ENCODE measurements at places on chromosomes 5 and 9. TPM values are rescaled to one million over a fixed set of nuclear protein-coding genes. Genes with fewer than 3 reads are reported as not detected.

Gene CCL27
- not detected for total RNA-seq

Gene TNFSF8
- total RNA-seq = 136 TPM

Gene LRRC26
- total RNA-seq = not detected

DNA sequence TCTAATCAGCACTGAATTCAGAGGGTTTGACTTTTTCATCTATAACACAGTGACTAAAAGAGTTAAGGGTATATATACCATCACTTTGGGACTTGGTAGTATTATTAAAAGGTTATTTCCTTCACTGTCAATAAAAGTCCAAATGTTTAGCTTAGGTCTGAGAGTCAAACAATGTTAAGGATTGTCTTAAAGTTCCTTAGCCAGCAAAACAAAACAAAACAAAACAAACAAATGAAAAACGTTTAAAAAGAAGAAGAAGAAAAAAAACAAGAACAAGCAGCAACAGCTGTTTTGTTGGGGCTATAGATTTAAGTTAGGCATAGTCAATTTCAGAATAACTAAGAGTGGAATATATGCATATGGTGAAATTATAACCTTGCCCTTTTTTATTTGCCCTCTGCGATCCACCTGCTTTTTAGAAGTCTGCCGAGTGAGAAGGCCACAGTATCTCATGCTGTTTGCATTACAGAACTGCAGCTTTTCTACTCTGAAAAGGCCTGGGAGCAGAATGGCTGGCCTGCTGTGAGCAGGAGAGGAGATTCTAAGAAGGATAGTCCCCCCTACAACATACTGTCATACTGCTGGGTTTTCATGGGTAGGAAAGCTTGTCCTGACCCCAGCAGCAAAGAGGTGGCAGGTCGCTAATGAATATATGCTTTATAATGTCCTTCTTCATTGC, 141.7 kb downstream of the NTRK2 start:
- no peak overlapping the region for H3K27ac ChIP-seq
- no peaks in the 10 kb centered on the region for H3K36me3 ChIP-seq
- H3K4me1 ChIP-seq = no peaks in the 10 kb centered on the region
- H3K27me3 ChIP-seq = no peaks in the 10 kb centered on the region
- no peak for DNase-seq

GRCh38 chr9:121556580-121556979, 56.9 kb upstream of the GGTA1 start:
- no peak overlapping the region for H3K27ac ChIP-seq
- DNase-seq = no peak
- H3K27me3 ChIP-seq = no peaks in the 10 kb centered on the region
- H3K4me1 ChIP-seq = no peaks in the 10 kb centered on the region
- no peak overlapping the region for H3K4me3 ChIP-seq

DNA sequence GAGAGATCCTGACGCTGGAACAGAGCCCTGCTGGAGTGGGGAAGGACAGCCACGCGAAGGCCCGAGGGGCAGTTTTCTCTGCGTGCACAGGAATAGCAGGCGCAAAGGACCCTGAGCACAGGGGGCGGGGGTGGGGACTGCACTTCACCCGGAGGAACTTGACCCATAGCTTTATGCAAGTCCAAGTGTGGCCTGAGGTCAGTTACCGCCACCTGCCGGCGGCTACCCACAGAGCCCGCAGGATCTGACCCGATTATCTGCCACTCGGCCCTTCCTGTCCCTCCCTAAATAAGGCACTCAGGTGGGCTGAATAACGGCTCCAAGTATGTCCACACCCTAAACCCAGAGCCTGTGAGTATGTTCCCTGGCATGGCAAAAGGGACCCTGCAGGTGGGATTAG, 65.4 kb upstream of the FCN1 start:
- no peaks in the 10 kb centered on the region for H3K27me3 ChIP-seq
- H3K4me3 ChIP-seq = no peak overlapping the region
- H3K36me3 ChIP-seq = no peaks in the 10 kb centered on the region
- DNase-seq = no peak

- no peaks in the 10 kb centered on the region for H3K36me3 ChIP-seq
- no peak overlapping the region for H3K27ac ChIP-seq
- H3K27me3 ChIP-seq = no peaks in the 10 kb centered on the region
- no peak overlapping the region for H3K4me3 ChIP-seq
These were observed 294.6 kb downstream of the ZNF608 start for GRCh38 chr5:124451721-124452383.

DNA sequence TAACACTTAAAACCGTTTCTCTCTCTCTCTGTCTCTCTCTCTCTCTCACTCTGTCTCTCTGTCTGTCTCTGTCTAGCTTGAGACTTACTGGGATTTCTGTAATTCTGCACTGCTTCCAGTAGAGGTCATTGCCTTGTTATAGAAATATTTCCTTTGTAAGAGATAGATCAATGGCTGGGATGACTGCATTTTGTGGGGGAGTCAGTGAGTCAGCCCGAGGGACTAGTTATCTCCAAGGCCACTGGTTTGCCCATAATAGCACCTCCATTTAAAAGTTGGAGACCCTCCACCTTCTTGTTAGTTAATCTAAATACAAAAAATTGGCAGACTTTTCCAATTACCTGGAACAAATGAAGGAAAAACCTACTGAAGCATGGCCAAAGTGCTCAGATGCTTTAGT, 547.2 kb downstream of the LRRC70 start:
- H3K27me3 ChIP-seq = no peaks in the 10 kb centered on the region
- no peak overlapping the region for H3K27ac ChIP-seq
- no peak overlapping the region for H3K4me3 ChIP-seq
- no peak for DNase-seq
- H3K36me3 ChIP-seq = no peaks in the 10 kb centered on the region

- no peaks in the 10 kb centered on the region for H3K27me3 ChIP-seq
- DNase-seq = peak; percentile 1
- no peak overlapping the region for H3K4me3 ChIP-seq
- no peaks in the 10 kb centered on the region for H3K4me1 ChIP-seq
- no peaks in the 10 kb centered on the region for H3K36me3 ChIP-seq
- H3K27ac ChIP-seq = no peak overlapping the region
These were observed 566 bp downstream of the GPR21 start for GRCh38 chr9:123033864-123034601.

DNA sequence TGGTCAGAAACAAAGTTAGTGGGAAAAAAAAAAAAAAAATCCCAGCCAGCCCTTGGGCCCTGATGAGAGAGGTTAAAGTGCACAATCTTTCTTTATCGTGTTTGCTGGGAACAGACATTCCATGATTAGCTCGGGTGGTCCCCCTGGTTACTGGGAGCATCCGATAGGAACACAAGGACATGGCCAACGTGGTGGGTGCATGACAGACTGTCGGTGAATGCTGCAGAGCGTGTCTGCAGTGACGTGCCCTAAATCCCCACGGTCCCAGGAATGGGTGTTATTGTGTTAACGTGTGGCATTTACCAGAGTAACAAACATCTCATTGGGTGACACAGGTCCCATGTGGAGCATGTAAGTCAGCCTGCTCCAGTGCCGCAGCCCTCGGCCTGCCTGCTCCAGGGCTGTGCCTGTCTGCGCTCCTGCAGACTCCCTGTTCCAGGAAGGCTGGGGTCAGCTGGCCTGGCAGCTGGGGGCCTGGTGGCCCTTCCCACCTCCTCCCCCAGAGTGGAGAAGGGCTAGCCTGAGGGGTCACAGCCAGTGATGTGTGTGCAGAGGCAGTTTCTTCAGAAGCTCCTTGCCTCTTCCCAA, 34.3 kb upstream of the TBC1D2 start:
- no peak overlapping the region for H3K27ac ChIP-seq
- H3K4me1 ChIP-seq = no peaks in the 10 kb centered on the region
- DNase-seq = no peak

- DNase-seq = no peak
- no peaks in the 10 kb centered on the region for H3K36me3 ChIP-seq
- no peak overlapping the region for H3K27ac ChIP-seq
- no peaks in the 10 kb centered on the region for H3K4me1 ChIP-seq
These were observed 14.9 kb downstream of the BRD3 start for GRCh38 chr9:134052941-134053340.

DNA sequence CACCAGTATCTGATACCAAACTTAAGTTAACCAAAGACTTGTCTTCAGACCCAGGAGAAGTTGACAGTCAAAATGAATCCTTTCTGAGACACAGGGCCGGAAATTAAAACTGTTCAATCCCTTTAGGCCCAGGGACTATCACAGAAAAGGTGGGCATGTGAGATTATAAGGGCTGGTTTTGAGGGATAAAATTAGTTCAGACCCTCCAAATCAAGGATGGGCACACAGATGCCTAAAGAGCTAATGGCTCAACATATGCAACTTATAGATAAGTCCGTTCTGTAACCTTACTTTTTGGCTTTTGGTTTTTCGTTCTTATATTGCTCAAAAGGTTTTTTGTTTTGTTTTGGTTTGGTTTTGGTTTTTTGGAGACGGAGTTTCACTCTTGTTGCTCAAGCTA, 129.6 kb upstream of the ABCA1 start:
- no peaks in the 10 kb centered on the region for H3K27me3 ChIP-seq
- no peaks in the 10 kb centered on the region for H3K36me3 ChIP-seq
- H3K27ac ChIP-seq = no peak overlapping the region
- H3K4me1 ChIP-seq = peaks cover 5% of the 10 kb centered on the region
- DNase-seq = no peak

DNA sequence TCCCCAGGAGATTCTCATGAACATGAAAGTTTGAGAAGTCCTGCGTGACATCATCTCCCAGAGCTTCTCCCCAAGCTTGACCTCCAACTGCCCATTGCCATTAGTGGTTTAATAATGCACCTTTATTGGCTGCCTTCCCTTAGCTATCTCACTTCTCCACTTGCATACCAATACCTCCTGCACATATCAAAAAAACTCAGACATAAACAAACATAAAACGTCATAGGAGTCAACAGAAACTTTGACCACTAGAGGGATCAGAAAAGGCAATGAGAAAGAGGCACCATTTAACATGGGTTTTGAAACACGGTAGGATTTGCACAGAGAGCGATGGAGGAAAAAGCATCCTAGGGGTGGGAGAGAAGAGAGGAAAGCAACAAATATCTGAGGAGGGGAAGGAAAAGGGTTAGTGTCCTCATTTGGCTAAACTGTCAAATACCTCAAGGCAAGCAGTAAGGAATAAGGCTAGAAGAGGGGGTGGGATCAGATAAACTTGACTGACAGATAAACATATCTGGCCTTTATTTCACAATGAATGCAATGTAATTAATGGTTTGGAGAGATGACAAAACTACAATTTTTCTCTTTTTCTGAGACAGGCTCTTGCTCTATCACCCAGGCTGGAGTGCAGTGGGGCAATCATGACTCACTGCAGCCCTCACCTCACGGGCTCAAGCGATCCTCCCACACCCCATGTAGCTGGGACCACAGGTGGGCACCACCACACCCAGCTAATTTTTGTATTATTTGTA, 27.0 kb downstream of the GNAQ start:
- H3K4me3 ChIP-seq = no peak overlapping the region
- H3K4me1 ChIP-seq = no peaks in the 10 kb centered on the region
- no peak for DNase-seq
- H3K27ac ChIP-seq = no peak overlapping the region

GRCh38 chr5:78058625-78059024, 235.9 kb downstream of the AP3B1 start:
- H3K4me1 ChIP-seq = no peaks in the 10 kb centered on the region
- H3K36me3 ChIP-seq = no peaks in the 10 kb centered on the region
- H3K4me3 ChIP-seq = no peak overlapping the region
- no peak overlapping the region for H3K27ac ChIP-seq
- H3K27me3 ChIP-seq = no peaks in the 10 kb centered on the region

DNA sequence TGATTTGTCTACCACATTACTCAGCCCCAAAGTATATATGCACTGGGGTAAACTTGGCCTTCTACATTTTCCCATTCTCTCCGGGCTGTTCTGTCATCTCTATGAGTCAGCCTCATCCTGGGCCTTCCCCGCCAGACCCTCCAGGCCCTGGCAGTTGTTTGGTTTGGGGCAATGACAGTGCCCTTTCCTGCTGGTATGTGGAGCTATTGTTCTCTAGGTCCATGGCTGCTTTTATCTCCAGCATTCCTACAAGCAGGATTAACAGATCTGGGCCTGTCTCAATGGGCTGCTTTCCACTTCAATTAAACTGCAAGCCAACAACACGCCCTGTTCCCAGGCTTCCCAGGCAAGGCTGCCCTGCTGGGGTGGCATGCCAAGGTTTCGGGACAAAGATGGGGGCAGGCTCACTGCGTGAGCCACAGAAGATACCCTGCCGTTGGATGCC, 136.4 kb downstream of the SLIT3 start:
- no peak overlapping the region for H3K4me3 ChIP-seq
- H3K36me3 ChIP-seq = no peaks in the 10 kb centered on the region
- no peaks in the 10 kb centered on the region for H3K4me1 ChIP-seq
- H3K27ac ChIP-seq = no peak overlapping the region
- no peaks in the 10 kb centered on the region for H3K27me3 ChIP-seq
- DNase-seq = no peak

Measured in naive thymus-derived CD4-positive, alpha-beta T cell (primary cell).